ENCODE measurements at places on chromosomes 2 and 18.

DNA sequence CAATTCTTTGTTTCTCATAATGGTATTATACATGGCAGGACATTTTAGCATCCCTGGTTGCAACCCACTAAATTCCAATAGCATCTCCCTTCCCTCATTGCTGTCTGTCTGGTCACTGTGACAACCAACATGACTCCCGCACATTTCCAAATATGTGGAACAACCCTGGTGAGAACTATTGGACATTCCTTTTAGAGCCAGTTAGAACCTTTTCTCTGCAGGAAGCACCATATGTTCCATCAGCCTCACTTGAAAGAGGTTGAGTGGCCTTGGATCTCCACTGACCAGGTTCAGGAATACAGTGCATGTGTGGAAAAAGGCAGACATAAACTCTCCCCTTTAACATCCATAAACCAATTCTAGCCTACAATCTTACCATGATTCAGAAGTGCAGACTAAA, 25.9 kb upstream of the GLS start:
- DNase-seq, result no peak

GRCh38 chr2:222972420-222972819, 79.6 kb upstream of the KCNE4 start:
- DNase-seq, result no peak

- DNase-seq, result no peak
Measured at GRCh38 chr2:9646196-9647030, 15.6 kb upstream of the YWHAQ start.

DNA sequence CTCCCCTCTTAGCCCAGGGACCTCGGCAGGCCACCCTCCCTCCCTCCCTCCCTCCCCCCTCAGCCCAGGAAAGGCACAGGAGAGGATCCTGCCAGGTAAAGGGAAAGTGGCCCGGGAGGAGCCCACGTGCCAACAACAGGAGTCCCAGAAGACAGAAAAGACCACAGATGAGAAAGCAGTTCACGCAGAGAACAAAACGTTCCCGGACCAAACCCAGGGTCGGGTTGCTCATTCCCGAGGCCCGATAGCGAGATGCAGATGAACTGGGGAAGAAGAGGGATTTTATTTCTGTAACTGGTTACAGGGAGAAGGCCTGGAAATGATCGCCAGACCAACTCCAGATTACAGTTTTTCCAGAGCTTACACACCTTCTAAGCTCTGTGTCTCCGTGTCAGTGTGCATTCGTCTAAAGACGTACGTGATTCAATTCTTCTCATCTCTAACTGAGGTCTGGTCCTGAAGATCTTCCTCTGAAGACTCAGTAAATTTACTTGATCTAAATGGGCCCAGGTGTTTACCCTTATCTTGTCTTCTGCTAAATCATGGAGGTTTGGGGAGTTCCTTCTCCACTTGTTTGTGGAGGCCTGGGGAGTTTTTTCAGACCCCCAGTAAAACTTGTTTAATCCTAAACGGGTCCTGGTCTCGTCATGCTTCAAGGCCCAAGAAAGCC, 807 bp upstream of the NEU4 start:
- DNase-seq, result no peak

DNA sequence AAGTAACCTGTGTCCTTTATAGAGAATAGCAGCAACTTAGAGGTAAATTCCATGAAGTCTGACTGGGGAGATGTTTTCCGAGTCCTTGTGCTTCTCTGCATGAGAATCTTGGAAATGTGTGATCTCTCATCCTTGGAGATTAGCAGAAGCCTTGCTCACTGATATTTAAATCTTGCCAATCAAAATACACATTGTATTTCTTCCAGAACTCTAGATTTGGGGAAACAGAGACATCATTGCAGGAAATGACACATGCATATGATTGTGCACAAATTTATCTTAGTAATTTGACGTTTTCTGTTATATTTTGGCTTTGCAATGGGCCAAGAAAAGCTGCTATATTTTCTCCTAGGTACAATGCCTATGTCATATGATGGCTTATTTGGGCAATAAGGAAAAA, 182.6 kb downstream of the ZNF804A start:
- DNase-seq, result no peak

- peak; percentile 4 for DNase-seq
Measured at GRCh38 chr2:158841850-158842249, 46.7 kb downstream of the DAPL1 start.

DNA sequence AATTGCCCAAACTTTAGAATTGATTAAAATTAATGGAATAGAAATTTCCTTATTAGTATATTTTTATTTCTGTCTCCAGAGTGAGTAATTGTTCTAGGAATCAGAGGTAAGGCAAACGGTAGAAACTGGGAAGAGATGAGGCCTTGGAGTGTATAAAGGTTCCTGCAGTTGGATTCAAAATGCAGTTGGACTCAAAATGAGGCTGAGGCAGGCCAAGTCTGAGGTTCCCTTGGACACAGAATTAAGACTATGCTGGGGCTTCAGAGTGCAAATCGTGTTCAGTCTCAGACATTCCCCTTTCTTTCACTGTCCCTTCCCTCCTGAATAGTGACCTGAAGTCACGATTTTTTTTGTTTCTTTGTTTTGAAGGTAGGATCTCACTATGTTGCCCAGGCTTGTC, 746.9 kb upstream of the NRXN1 start:
- no peak for DNase-seq

DNA sequence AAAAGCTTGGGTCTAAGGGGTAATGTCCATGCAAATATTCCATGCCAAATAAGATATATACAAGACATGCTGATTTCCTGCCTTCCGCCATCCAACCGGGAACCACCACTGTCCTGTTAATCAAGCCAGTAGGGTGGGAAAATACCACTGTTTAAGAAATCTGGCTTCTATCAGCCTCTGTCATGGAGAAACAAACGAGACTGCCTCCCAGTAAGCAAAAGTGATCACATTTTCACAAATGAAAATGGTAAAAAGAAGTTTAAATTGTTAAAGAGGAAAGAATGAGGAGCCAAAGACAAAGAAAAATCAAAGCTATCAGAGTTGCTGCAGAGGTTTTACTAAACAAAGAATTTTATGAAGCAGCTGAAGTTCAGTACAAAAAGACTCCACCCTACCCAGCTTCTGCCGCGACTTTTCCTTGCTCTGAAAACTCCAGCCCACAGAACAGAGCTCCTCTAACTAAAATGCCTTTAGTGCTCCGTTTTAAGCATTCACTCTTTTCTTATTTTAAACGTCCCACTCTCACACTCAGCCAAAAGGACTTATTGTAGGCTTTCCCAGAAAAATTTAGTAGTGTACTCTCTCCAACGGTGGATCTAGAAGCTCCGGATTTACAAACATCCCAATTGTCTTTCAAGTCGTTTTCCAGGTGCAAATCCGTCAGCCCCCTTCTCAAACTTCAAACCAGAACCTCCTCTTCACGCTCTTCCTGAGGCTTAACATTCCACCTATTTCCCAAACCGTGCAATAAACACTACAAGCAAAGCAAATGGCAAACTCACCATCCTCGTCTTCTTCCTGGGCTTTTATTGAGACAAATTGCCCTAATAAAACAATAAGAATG, 613 bp downstream of the COL5A2 start:
- peak; percentile 78 for DNase-seq

DNA sequence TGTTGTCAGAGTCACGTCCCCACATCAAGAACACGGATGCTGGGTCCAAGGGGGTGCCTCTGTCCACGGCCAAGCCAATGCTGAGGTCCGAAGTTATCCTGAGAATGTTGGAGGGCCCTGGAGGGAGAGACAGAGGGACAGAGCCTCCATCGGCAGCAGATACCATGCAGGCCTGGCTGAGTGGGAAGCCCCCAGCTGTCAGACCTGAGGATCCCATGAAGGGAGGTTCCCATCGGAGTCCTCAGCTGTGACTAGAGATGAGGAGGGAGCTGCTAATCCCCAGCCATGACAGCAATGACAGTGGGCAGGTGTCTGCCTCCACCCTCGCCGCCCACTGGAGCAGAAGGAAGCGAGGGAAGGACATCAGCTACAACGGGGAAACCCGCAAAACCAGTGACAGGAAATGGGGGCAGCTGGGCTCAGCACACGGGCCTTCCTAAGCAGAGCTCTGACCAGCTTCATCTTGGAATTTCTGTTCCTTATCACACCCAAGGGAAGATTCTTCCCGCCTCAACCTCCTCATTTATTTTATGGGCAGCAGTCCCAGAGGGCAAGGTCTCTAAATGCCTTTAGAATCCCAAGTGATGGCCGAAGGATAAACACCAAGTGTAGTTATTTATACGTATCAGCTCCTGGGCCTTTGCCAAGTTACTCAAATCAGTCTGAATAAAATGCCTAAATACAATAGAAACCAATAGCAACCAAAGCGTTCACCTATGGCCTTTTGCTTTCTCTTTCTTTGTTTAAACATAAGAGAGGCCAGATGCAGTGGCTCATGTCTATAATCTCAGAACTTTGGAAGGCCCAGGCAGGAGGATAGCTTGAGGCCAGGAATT, 32.2 kb downstream of the FAM178B start:
- DNase-seq, result no peak

GRCh38 chr2:205868773-205869333, 186.6 kb downstream of the NRP2 start:
- DNase-seq, result no peak
